ENCODE measurements at places on chromosomes 2 and 18.

- no peaks in the 10 kb centered on the region for H3K27me3 ChIP-seq
- H3K27ac ChIP-seq = no peak overlapping the region
- H3K36me3 ChIP-seq = no peaks in the 10 kb centered on the region
- H3K4me3 ChIP-seq = no peak overlapping the region
Observed at GRCh38 chr2:162041485-162041884, 32.5 kb downstream of the DPP4 start.

- no peak overlapping the region for H3K27ac ChIP-seq
- no peak overlapping the region for H3K4me3 ChIP-seq
- no peaks in the 10 kb centered on the region for H3K36me3 ChIP-seq
- DNase-seq = no peak
Observed at GRCh38 chr2:70477441-70477844, 76.2 kb downstream of the TGFA start.

DNA sequence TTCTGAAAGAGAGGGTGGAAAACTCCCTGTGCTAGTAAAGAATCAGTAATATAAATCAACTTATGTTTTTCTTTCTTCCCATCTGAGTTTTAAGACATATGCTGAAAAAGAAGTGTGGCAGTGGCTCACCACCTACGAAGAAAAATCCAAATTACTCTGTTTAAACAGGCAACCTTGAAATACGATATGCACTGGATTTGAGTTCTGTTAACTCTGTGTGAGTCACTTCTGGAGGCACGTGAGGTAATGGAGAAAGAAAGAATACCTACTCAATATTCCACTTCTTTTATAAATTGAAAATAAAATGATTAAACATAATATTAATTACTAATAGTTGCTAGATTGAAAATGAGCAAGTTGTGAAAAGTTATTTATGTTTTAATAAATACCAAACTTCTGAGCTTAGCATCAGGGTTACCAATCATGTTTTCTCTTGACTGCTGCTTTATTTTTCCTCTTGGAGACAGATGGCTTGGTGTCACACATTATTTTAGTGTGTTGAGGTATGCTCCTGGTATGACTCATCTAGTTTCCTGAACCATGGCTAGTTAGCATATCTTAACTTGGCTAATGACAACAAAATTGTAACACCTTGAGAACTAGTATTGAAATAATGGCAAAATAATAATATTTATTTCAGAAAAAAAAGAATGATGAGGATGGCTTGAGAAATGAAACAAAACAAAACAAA, 1705.5 kb upstream of the PIK3C3 start:
- H3K4me3 ChIP-seq = no peak overlapping the region
- peaks cover 6% of the 10 kb centered on the region for H3K4me1 ChIP-seq
- no peak overlapping the region for H3K27ac ChIP-seq
- DNase-seq = no peak
- no peaks in the 10 kb centered on the region for H3K27me3 ChIP-seq

DNA sequence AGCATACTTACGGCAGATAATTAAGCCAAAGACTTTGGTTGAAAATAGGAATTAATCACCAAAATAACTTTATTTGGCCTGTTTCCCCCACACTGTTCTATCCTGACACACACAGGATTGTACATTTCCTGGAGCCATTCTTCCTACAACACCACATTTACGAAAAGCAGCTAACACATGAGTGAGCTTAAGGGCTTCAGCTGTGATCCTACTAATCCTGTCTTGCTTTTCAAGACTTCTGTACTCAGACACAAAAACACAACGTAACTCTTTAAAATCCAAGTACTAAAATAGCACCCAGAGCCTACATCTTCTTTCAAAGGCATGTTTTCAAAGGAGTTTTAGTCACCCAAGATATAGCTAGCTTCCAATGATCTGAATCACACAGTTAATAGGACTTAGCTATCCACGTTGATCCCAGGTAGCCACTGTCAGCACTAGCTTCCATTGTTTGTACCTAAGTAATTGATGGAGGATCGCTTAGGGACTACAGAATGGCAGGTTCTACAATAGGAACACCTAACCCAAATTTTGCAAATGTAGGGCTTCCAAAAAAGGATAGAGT, 42.8 kb upstream of the TTC39C start:
- no peak overlapping the region for H3K27ac ChIP-seq
- H3K27me3 ChIP-seq = no peaks in the 10 kb centered on the region
- no peaks in the 10 kb centered on the region for H3K4me1 ChIP-seq
- H3K36me3 ChIP-seq = no peaks in the 10 kb centered on the region
- no peak for DNase-seq

DNA sequence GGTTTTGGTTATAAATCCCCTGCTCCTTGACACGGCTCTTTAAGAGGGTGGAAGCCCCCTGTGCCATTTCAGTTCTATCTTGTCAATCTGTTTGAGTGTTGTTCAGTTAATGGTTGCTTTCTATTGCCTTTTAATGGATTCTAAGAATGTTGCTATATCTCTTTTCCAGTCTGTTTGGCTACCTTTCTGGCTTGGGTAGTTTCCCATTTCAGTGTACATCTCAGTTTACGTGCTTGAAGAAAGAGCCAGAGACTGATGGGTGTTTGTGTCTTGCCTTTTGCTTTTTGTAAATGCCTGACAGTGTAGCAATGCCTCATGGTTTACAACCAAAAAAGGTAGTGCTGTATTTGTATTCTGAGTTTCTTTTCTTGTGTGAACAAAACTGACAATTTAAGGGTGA, 45.3 kb downstream of the SPATS2L start:
- H3K4me3 ChIP-seq = no peak overlapping the region
- H3K36me3 ChIP-seq = no peaks in the 10 kb centered on the region
- no peak overlapping the region for H3K27ac ChIP-seq

DNA sequence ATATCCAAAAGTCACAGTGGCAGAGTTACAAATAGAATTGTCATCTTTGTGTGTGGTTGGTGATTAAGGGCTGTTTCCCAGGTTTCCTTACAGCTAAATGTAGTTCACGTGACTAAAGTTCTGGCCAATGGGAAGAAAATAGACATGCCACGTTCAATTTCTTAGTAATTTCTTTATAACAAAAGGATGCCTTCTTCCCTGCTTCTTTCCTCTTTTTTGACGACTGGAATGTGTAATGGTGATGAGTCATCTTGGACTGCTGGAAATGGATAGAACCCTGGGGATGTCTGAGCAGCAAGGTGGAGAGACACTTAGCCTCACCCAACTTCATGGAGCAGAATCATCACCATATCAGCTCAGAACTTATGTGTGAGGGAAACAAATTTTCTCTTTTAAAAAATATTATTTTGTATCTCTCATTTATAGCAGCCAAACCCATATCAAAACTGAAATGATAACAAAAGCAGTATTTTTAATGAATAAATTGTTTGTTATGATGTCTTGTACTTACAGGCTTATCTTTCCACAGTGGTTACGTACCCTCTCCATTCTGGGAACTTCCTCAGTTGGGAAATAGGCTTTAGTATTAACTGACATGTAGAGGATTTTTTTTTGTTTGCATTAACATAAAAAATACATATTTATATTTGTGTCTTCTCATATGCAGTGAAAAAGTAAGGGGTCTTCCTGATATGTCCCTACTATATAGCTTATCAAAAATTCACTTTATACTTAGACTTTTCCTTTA, 91.1 kb upstream of the CDH2 start:
- no peaks in the 10 kb centered on the region for H3K4me1 ChIP-seq
- H3K4me3 ChIP-seq = no peak overlapping the region
- H3K27ac ChIP-seq = no peak overlapping the region
- no peak for DNase-seq
- no peaks in the 10 kb centered on the region for H3K27me3 ChIP-seq
- no peaks in the 10 kb centered on the region for H3K36me3 ChIP-seq

- no peak overlapping the region for H3K4me3 ChIP-seq
- no peak overlapping the region for H3K27ac ChIP-seq
- H3K36me3 ChIP-seq = no peaks in the 10 kb centered on the region
- no peak for DNase-seq
- no peaks in the 10 kb centered on the region for H3K27me3 ChIP-seq
Observed at GRCh38 chr18:28588884-28589549, 412.1 kb upstream of the CDH2 start.

- H3K36me3 ChIP-seq = no peaks in the 10 kb centered on the region
- H3K27me3 ChIP-seq = no peaks in the 10 kb centered on the region
- peaks cover 7% of the 10 kb centered on the region for H3K4me1 ChIP-seq
- no peak for DNase-seq
Observed at GRCh38 chr2:23131066-23131575, 253.9 kb upstream of the KLHL29 start.

DNA sequence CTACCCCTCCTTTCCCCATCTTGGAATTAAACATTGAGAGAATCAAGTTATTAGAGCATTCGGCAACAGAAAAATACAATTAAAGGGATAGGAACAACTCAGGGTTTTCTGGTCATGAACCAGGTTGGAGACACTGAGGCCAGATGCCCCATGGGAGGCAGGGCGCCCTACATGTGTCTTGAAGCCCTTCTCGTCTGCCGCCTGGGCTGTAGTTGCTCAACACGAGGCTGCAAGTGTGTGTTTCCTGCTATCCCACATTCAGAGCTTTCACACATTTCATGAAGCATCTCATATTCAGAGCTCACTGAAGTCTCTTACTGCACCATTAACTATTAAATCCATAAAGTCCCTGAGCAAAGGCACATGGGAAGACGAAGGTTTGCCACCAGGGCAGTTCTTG, 28.8 kb downstream of the TTC39C start:
- H3K27ac ChIP-seq = no peak overlapping the region
- no peaks in the 10 kb centered on the region for H3K36me3 ChIP-seq
- DNase-seq = no peak
- no peaks in the 10 kb centered on the region for H3K4me1 ChIP-seq
- no peak overlapping the region for H3K4me3 ChIP-seq

DNA sequence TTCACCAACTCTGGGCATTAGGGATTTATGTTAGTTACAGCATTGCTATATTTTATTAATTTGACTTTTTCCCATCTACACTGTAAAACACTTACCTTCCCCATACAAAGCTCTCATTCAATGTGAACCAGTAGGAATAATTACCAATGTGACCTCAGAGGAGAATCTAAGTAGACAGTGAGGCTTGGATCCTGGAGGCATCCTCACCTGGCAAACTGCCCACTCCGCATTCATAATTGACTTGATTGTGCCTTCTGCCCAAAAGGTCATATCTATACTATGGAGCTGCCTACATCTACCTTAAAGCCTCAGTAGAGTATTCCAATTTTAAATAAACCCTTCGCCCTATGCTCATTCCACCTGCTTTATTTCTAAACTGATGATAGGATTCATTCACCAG, 45.4 kb upstream of the SCN1A start:
- H3K27me3 ChIP-seq = no peaks in the 10 kb centered on the region
- H3K4me3 ChIP-seq = no peak overlapping the region
- no peak for DNase-seq
- no peaks in the 10 kb centered on the region for H3K4me1 ChIP-seq

GRCh38 chr18:59228351-59228750, 8.4 kb downstream of the GRP start:
- H3K4me3 ChIP-seq = no peak overlapping the region
- H3K4me1 ChIP-seq = no peaks in the 10 kb centered on the region
- DNase-seq = no peak
- H3K27me3 ChIP-seq = peaks cover 8% of the 10 kb centered on the region
- no peak overlapping the region for H3K27ac ChIP-seq

GRCh38 chr2:75238670-75239330, 39.5 kb upstream of the TACR1 start:
- H3K4me1 ChIP-seq = no peaks in the 10 kb centered on the region
- H3K36me3 ChIP-seq = no peaks in the 10 kb centered on the region
- no peak for DNase-seq
- no peak overlapping the region for H3K4me3 ChIP-seq
- H3K27ac ChIP-seq = no peak overlapping the region

- H3K4me3 ChIP-seq = peak overlapping the region; percentile 5
- no peaks in the 10 kb centered on the region for H3K27me3 ChIP-seq
- H3K27ac ChIP-seq = no peak overlapping the region
- no peak for DNase-seq
- no peaks in the 10 kb centered on the region for H3K4me1 ChIP-seq
Observed at GRCh38 chr2:4673025-4673489, 969.7 kb downstream of the DCDC2C start.

GRCh38 chr2:26884486-26884885, 36.6 kb downstream of the DPYSL5 start:
- H3K4me3 ChIP-seq = no peak overlapping the region
- H3K27ac ChIP-seq = no peak overlapping the region
- no peaks in the 10 kb centered on the region for H3K4me1 ChIP-seq

DNA sequence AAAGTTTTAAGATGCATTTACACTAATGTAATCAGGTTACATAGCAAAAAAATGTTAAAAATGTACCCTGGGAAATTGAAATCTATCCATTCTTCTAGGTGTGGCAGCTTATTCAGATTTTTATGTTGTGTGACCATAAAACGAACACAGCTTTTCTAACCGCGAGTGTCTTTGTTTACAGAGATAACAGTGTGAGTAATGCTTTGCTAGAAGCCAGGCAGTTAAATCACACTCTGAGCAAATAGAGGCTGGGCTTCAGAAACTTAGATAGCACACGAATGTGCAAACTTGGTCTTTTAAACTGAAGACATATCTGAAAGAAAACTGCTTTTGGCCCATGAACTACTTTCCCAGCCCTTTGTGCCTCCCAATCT, 116.1 kb downstream of the SPTBN1 start:
- DNase-seq = no peak
- peak overlapping the region; percentile 89 for H3K27ac ChIP-seq
- peaks cover 97% of the 10 kb centered on the region for H3K4me1 ChIP-seq
- H3K27me3 ChIP-seq = no peaks in the 10 kb centered on the region
- no peak overlapping the region for H3K4me3 ChIP-seq

DNA sequence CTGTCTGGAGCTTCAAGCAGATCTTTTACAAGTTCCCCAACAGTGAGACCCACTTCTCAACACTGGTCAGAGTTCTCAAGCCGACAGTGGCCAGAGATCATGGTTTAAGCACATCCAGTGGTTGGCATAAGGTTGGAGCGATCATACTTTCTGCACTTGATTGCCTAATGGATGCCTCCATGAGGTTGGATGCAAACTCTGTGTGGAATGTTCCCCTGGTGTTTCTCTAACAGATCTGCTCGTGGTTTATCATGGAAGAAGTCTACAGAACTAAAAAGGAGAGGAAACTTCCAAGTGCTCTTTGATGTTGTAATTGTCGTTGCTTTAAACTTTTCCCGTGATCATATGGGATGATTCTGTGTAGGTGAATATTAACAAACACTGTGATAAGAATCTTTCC, 60.7 kb downstream of the SH3RF3 start:
- DNase-seq = no peak
- H3K4me1 ChIP-seq = peaks cover 10% of the 10 kb centered on the region
- no peaks in the 10 kb centered on the region for H3K36me3 ChIP-seq

DNA sequence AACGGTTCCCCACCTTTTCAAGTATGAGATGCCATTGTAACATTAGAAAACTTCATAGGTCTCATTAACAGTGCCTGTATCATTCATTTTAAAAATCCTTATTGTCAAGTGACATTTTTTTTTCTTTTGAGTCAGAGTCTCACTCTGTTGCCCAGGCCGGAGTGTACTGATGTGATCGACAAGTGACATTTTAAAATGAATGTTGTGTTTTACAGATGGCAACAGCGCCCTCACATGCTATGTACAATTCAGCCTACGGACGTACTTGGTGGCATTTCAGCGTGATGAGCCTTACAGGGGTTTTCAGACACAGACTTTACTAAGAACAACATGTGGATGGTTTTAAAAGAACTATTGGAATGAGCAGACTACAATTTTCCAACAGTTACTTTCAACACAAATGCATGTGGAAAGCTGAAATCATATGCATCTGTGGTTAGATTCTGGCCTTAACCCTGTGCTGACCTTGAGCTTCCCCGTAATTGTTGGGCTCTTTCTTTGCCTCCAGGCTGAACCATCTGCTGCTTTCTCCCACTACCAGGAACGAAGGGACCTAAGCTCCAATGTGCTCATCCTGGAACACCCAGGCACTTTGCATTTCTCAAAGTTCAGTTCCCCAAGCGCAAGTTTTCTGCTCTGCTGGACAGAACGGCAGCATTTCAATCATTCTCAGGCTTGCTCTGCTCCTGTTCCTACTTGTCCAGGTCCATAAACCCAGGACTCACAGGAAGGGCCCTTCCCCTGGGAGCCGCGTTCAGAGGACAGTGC, 119.9 kb upstream of the NDUFV2 start:
- H3K36me3 ChIP-seq = no peaks in the 10 kb centered on the region
- H3K27ac ChIP-seq = no peak overlapping the region
- no peak overlapping the region for H3K4me3 ChIP-seq
- peaks cover 3% of the 10 kb centered on the region for H3K27me3 ChIP-seq
